ENCODE measurements at places on chromosomes 1 and 21. TPM values are rescaled to one million over a fixed set of nuclear protein-coding genes. Genes with fewer than 3 reads are reported as not detected.

The CRNN gene
- total RNA-seq: not detected

The COPA gene
- total RNA-seq: 143 TPM

DNA sequence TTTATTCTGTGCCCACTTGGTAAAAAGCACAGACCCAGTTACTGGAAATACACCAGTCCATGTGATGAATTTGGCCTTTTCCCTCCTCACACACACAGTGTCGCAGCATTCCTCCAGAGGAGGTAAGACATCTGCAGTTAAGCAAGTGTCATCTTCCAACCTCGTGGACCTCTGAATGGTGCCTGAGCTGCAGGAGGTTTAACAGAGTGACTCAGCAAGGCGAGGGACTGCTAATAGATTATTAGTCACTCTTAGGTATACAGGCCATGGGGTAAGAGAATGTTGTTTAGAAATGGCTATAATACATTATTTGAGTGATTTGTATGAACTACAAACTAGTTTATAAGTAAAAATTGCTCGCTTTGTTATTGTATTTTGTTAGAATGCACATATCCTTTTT, 8.6 kb upstream of the LRRC8B start:
- no peak for DNase-seq

GRCh38 chr1:208850442-208850841, 606.3 kb upstream of the PLXNA2 start:
- no peak for DNase-seq

GRCh38 chr1:112626887-112627286, 7.3 kb downstream of the CAPZA1 start:
- DNase-seq: no peak

DNA sequence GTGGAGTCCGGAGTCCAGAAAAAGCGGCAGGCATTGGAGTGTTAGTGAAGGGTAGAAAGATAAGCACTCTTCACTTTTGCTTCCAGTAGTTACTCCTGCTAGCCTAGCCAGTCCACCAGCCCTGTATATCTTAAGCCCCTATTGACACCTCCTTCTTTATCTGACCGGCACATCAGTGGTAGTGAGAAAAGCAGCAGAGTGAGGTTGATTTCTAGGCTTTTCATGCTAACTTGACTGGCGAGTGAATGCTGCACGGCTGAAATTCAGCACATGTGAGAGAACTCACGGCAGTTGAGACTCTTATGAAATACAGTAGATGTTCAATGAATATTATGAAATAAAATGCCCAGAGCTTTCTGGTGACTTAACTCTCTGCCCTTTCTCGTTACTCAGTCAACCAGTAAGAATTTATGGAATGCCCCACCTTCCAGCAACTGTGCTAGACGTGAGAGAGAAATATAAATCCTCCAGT, 128.2 kb downstream of the CACHD1 start:
- DNase-seq: no peak

DNA sequence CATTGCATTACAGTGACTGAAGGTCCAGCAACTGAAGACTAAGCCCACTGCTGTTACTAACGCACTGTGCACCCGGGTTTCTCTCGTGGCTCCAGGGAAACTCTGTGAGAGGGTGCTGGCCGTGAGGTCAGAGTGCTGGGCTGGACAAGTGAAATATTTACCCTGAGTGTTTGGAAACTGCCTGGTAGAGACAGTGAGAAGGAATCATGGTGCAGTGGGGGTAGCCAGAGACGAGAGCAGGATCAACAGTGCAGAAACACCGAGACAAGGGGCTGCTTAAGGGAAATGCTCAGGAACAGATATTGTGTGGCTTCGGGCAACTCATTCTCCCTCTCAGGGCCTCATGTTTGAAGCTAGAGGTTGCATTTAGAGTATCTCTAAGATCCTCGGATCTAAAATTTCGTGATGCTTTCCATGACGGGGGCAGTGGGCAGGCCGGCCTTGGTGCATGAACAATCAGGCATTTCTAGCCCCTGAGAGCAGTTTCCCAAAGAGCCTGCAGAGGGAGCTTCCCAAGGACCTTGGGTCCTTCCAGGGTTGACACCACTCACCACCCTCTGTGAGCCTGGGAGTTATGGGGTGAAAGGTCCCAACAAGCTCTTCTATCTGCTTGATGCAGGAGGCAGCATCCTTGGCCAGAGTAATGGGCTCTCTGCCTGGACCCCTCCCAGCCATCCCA, 9.7 kb downstream of the CD2 start:
- no peak for DNase-seq

DNA sequence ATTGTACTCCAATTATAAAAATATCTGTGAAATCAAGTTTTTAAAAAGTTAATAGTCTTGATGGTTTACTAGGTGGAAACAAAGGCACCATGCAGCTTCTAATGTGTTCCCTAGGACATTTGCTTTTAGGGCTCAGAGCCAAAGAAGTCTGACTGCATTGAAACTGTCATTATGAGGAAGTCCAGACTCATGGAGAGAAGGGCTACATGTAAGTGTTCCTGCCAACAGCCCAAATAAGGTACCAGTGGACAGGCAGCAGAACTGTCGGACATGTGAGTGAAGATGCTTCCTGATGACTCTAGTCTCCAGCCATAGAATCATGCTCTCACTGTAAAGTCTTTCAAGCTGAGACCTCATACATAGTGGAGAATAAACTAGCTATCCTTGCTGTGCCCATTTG, 287.6 kb downstream of the AKT3 start:
- DNase-seq: no peak

DNA sequence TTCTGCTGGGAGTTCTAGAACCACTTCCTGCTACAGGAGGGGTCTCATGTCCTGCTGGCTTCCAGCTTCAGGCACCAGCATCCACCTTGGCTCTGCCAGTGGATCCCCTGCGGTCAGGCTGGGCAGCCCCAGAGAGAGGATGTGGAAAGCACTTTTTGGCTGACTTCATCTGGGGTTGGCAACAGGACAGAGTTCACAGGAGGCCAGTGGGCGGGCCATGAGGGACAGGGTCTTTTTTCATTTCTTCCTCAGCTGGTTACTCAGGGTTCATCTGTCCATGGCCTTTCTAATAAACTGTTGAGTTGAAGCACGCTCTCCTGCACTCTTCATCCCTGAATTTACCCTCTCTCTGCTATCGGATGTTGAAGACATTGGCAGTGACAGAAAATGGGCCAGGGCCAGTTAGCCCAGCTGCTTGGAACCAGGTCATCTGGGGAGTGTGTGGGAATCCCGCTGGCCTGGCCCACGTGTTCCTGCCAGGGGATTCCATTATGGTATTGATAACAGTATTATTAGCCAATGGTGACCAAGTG, 45.2 kb downstream of the RPS6KA1 start:
- no peak for DNase-seq

- DNase-seq: no peak
Measured at GRCh38 chr1:108718927-108719655, 6.4 kb downstream of the FNDC7 start.

All from T-helper 17 cell (primary cell).